ENCODE measurements at places on chromosomes 7 and 10.

DNA sequence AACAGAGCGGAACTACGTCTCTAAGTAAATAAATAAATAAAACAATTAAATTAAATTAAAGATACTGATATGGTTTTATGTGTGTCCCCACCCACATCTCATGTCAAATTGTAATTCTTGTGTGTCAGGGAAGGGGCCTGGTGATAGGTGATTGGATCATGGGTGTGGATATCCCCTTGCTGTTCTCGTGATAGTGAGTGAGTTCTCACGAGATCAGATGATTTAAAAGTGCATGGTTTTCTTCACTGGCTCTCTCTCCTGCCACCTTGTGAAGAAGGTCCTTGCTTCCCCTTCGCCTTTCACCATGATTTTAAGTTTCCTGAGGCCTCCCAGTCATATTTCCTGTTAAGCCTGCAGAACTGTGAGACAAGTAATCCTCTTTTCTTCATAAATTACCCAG is 29.0 kb upstream of the OGDHL start:
- no peak for DNase-seq

- DNase-seq = no peak
Observed at GRCh38 chr7:106772655-106773108, 92.4 kb upstream of the PIK3CG start.

DNA sequence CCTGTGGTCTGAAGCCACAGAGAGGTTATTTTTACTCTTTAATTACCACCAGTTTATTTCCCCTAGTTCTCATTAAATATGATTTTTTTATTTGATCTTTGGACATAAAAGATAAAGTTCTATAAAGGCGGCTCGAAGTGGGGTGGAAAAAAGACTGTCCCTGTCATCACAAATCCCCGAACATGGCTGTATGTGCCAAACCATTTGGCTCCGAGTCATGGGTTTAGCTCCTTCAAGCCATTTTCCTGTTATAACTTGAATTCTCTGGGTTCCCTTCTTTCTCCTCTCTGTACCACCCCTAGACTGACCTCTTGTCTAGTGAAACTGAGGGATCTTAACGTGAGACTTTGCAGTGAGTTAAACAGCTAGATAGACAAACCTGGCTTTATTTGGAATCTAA is 181.6 kb downstream of the BMPER start:
- no peak for DNase-seq

DNA sequence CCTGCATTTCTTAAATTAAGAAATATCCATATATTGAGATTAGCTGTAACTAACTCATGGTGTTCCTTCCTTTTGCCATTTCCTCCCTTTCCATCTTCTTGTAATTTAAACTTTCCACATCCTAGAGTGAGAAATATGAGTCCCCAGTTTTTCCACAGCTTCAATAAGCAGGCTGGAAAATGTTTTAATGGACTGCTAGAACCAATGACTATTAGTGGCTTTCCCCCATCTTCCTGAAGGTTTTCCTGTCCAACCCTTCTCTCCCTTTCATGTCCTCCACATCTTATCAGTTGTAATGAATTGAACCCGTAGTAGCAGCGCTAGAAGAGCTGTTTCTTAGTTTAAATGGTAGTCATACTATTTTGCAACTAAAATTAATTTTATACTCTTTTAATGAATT is 145.7 kb downstream of the AHR start:
- no peak for DNase-seq

DNA sequence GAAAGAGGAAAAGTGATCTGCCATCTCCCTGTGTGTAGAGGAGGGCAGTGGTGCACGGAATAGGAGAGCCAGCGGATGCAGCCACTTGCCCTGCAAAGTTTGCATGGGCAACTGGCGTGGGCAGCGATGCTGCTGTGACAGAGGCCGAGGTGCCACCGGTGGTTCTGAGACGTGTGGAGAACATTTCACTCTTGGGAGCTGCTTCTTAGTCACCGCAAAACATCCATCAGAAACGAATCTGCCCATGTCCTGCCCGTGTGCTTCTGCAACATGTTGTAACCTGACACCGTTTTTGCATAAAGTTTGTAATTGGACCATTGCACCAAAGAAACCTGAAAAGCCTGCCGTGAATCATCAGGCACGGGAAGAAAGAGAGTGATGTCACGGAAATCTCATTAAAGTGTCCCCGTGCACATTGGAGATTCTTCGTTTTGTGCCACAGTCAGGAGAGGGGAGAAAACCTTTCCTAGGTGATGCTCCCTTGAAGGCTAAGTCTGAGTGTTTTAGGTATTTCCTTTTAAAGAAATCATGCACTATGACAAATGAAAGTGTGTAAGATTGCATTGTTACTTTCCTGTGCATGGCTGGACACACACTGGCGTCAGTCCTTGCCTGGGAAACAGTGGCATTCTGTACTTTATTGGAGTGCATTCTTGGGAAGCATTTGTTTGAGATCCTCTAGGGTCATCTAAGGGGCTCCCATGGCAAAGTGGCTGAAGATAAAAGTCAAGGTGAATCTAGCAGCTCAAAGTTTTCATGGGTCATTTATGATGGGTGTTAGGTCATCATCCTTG is 302.6 kb downstream of the KLF6 start:
- no peak for DNase-seq

DNA sequence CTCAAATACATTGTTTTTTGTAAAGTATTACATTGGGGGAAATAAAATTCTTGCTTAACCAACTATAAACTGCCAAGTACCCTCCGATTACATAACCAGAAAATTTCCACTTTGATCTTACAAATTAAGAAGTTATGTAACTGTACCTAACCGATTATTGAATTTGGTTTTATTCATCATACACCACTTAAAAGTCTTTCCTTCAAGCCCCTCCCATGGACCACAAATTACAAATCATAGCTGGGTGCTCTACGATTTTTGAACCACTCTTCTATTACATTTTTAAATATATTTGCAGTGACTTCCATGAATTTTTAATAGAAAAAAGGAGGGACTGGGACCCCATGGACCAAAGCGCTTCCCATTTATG is 630 bp downstream of the ZNF680 start:
- DNase-seq = no peak

DNA sequence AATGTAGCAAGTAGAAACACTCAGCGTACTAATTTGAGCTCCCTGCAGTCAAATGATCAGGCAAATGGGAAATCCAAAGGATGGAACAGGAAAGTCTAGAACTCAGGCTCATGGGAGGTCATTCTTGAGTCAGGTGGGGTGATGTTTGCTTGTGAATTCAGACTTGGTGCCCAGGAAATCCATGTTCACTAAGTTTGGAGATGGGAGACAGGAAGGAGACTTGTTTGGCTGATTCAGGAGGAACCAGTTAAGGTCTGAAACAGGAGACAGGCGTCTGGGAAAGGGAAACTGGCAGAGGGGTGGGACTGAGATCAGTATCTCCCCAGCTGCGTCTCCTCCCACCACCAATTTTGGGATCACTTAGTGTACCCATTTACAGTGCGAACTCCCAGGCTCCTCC is 38.4 kb upstream of the ZNF438 start:
- no peak for DNase-seq

DNA sequence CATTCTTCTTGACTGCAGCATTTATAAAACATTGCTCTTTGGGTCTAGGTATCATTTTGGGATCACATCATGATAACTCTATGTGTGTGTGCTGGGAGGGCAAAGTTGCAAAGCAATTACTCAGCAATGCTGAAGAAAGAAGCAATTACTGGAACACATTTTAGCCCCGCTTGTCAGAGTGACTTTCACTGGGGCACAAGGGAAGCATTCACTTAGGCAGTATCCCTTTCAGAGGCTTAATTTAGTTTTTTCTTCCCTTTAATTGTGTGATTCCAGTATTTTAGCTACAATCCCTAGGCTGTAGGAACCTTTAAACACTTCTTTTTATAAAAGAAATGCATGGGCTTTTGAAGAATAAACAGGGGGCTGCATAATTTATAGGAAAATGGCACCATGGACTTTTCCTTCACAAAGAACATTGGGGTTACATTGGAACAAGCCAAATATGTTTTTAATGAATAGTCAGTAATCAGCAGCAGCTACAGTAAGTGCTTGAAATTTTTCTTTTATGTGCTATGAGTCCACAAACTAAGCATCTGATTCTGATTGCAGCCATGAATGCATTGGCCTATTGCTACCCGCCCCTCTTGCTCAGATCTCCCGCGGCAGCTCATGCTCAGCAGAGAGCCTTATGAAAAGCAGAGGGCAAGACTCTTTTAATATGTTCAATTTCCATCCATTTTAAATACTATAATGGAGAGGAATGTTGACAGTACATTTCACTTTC is 51.2 kb upstream of the NXPH1 start:
- DNase-seq = no peak
